ENCODE measurements at places on chromosomes 3 and 15.

DNA sequence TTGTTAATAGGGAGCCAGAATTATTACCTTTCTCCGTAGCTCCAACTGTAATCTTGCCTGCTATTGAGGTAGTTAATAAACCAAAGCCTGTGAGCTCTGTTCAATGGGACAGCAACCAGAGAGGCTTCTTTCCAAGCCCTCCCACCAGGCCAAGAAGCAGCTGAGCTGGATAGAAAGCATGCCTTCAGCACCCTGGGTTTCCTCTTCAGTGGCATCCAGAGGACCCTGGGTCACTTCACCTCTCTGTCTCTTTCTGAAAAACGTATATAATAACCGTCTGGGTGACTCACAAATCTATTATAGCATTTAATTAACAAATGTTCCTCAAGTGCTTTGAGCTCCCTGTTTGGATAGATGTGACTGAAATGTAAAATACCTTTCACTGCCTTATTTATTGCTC, 420.0 kb downstream of the LPP start:
- DNase-seq: no peak

- peak; percentile 79 for DNase-seq
These were observed 22.8 kb downstream of the PLS1 start for GRCh38 chr3:142618917-142619461.

- DNase-seq: no peak
These were observed 36.2 kb upstream of the COL6A6 start for GRCh38 chr3:130480736-130481135.

GRCh38 chr15:73120269-73120668, 68.0 kb downstream of the NEO1 start:
- DNase-seq: no peak

- DNase-seq: no peak
These were observed 214.9 kb upstream of the NR2F2 start for GRCh38 chr15:96115642-96116041.

- no peak for DNase-seq
These were observed 6.9 kb upstream of the PPP1R2 start for GRCh38 chr3:195549931-195550519.

Measured in DMS 273 treated with DMSO at 0.1 percent for 48 hours (cell line).